ENCODE measurements at places on chromosomes 1 and 21. TPM values are rescaled to one million over a fixed set of nuclear protein-coding genes. Genes with fewer than 3 reads are reported as not detected.

The CHIA gene
- total RNA-seq: not detected

The BATF3 gene
- total RNA-seq: 0.14 TPM

The CLCNKA gene
- total RNA-seq: 0.79 TPM

The RGS18 gene
- total RNA-seq: 0.68 TPM

The FAM72C gene
- not detected for total RNA-seq

The PGLYRP3 gene
- total RNA-seq: not detected

The AMY1B gene
- total RNA-seq: not detected

The APH1A gene
- 86.8 TPM for total RNA-seq

The YOD1 gene
- 10.0 TPM for total RNA-seq

The PAPPA2 gene
- total RNA-seq: not detected

The GFI1 gene
- 15.7 TPM for total RNA-seq

The ADORA1 gene
- 1.3 TPM for total RNA-seq

The CLCNKB gene
- not detected for total RNA-seq

The COL16A1 gene
- total RNA-seq: 14.3 TPM

The KDM5B gene
- total RNA-seq: 62.1 TPM

The ADCY10 gene
- not detected for total RNA-seq

The ERICH3 gene
- total RNA-seq: not detected

The PTGFR gene
- total RNA-seq: 0.82 TPM

The NHLH1 gene
- total RNA-seq: not detected

The NTMT2 gene
- not detected for total RNA-seq

The FCRL4 gene
- not detected for total RNA-seq

The MAP7D1 gene
- 187 TPM for total RNA-seq

The KCNQ4 gene
- total RNA-seq: 4.0 TPM

The FLG2 gene
- not detected for total RNA-seq

The CLCA1 gene
- total RNA-seq: 1,013 TPM

Data from transverse colon (tissue), 4 donors.